ENCODE measurements at places on chromosomes 1 and 21.

GRCh38 chr1:21914450-21914849 lies 22.7 kb downstream of the HSPG2 start:
- no peak for DNase-seq

- DNase-seq: no peak
These were observed 209.4 kb downstream of the COL24A1 start for GRCh38 chr1:85947186-85947585.

GRCh38 chr1:27690183-27690582 lies 18.2 kb upstream of the IFI6 start:
- DNase-seq: no peak

GRCh38 chr1:1764876-1765470 lies 13.3 kb downstream of the NADK start:
- DNase-seq: no peak

DNA sequence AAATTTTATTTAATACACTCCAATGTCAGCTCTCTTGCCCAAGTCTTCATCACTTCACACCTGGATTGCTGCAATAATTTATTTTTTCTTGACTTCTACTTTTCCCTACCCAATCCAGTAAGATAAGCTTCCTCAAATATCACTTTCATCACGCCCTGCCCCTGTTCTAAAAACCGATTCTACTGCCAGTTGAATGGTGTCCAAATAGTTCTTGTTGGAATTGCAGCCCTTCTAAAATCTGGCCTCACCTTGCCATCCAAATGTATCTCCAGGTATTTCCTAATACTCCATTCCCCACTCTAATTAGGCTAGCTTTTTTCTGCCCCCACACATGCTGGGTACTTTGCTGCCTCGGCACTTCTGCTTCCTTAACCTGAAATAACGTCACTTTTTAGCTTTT lies 152.5 kb downstream of the HMCN1 start:
- DNase-seq: no peak

- DNase-seq: no peak
These were observed 283.6 kb upstream of the C1orf105 start for GRCh38 chr1:172136925-172137324.

GRCh38 chr1:184061396-184062003 lies 10.0 kb downstream of the TSEN15 start:
- no peak for DNase-seq

DNA sequence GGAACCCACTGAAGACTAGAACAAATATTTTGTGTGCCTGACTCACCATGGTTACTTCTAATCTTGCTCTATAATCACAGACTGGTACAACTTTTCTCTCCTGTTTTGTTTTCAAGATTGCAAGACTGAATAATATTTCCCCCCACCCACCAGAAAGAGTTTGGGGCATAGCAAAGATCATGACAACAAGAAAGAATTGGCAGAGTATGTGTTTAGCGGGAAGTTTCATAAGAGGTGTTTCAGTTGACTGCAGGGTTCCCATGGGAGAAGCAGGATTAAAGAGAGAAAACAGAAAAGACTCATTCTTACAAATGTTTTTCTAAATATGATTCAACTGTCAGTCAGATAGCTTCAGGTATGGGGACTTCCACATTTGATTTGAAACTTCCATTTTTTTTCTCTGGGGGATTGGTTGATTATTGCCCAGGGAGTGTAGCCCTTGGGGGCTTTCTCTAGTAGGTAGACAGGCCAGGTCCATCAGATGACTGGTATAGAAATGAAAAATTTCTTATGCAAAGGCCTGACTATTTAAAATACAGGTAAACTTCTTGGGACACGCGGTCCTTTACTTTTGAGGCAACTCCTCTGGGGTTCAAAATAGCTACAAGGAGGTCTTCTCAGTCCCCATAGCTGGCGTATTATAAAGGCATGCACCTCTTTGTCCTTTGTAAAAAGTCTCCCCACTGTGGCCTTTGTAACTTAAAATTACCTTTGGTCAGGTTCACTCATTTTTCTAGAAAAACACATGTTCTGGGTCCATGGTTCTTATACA lies 13.9 kb downstream of the OR14I1 start:
- DNase-seq: no peak

DNA sequence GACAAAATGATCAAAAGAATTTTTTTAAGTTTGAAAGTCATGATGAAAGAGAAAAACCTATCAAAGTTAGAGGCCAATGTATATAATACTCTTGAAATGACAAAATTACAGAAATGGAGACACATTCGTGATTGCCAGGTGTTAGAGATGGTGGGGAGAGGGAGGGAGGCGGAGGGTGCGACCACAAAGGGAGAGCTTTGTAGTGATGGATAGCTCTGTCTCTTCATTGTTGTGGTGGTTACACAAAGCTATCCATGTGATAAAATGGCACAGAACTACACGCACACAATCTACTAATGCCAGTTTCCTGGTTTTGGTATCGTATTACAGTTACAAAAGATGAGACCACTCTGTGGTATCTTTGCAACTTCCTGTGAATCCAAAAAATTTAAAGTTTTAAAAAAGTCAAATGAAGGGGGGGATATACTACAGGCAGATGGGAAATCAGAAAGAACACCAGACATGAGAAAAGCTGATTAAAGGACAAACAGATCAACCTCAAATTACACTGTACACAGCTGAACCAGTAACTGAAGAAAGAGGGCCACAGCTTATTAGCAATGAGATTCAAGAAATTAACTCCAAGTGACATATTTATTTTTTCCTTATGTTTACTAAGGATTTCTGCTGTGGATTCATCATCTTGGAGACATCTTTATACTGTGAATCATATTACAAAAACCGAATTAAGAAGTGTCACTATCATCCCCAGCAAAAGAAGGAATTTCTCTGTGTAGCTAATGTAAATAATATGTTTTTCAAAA lies 199.1 kb downstream of the SLC45A1 start:
- no peak for DNase-seq

GRCh38 chr1:218296162-218296561 lies 11.1 kb downstream of the RRP15 start:
- DNase-seq: no peak

DNA sequence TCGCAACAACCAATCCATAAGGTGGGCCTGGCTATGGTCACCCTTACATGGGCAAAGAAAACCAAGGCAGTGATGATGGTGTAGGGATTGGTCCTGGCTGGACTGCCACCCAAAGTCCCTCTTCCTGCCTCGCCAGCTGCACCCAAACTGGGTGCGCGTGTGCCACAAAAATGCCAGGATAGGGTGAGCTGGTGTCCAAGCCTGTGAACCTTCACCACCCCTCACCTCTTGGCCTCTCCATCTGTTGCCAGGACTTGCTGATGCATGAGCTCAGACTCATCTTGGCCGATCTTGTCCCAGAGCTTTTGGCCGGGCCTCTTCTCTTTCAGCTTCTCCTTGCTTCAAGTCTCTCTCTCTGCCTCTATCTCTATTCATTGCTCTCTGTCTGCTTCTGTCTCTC lies 41.8 kb downstream of the FOXD2 start:
- no peak for DNase-seq

DNA sequence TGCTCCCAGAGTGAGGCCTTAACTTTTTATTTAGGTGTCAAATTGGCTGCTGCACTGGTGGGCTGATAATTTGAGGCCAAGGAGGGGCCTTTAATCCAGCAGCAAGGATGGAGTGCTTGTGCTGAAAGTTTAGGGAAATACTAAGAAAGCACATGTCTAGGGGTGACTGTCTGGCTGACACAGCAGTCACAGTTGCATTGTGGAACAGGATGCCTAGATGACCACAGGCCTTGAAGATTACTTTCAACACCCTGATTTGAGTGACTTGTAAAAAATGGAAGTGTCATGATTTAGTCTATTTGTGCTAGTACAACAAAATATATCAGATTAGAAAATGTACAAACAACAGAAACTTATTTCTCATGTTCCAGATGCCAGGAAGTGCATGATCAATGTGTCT lies 57.7 kb downstream of the ZNF697 start:
- no peak for DNase-seq

DNA sequence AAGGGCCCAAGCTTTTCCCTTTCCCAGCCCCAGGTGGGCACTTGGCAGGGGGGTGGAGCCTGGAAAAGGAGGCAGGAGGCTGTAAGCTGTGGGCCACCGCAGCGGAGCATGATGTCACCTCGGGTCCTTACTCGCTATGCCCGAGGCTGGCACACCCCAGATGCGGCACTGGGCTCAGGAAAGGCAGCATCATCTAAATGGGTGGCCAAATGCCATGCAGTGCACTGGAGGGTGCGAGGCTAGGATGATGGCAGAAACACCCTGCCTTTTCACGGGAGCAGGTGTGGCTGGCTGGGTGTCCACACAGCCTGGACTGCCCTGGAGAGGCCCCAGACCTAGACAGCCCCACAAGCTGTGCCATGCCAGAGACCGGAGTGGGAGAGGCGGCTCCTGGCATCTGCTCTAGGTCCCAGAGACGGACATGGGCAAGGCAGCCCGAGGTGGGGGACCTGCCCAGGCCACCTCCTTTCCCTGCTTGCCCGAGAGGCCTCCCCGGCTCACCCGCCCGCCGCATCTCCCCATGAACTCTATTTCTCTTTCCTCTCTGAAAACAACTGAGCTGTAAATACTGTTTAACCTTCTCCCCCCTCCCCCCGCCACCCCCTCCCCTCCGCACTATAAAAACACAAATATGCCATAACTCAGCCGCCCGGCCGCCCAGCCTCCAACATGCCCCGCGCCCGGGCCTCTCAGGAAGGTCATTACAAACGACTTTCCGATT lies 124.7 kb downstream of the CASZ1 start:
- DNase-seq: no peak

DNA sequence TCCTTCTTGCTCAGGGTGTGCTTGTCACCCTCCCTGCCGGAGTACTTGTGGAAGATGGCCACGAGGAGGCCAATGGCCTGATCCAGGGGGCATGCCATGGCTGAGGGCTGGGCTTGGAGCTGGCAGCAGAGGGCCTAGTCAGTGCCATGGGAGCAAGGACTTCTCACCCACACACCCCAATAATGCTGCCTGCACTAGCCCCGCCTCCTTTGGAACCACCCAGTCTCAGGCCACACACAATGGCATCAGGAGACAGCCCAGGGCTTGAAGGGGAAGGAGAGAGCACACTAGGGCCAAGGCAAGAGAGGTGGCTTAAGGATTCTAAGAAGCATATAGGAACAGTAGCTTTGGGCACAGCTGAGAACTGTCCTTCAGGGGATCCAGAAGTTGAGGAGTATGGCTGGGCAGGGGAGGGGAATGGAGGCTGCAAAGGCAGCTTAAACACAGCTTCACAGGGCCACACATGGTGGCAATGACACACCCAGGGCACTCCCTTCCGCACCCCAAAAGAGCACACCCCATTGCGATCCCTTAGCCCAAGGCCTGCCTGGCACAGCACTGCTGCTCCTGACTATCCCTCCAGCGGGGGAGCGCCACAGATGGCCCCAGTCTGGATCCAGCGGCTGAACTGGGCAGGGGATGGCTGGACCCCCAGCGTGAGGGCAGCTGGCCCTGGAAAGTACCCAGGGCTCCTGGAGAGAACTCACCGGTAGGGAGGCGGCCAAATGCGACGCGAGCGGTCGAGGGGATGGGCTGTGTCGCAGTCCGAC lies at the start of gene S100A6:
S100A6 (minus strand) TSS at position 750 of the 770 bp plus-strand sequence; CDS start at position 98, 652 bp downstream.
- peak; percentile 53 for DNase-seq

- no peak for DNase-seq
These were observed 24.0 kb downstream of the COQ8A start for GRCh38 chr1:226964068-226964425.

DNA sequence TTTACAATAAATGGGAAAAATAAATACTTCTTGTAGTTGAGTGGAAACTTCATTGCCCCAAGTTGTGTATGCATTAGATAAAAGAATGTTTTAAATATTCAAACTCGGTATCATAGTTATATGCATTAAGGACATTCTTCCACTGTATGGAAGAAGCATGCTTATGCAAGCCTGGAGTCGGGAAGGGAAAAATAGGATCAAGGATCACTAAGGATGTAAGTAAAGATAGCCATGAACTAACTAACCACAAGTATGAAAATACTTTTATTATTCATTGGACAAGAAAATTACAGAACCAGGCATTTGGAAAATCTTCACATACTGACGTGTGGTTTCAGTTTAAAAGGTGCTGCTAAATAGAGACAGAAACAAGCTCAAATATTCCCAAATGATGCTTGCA lies 26.9 kb upstream of the DPYD start:
- DNase-seq: no peak

DNA sequence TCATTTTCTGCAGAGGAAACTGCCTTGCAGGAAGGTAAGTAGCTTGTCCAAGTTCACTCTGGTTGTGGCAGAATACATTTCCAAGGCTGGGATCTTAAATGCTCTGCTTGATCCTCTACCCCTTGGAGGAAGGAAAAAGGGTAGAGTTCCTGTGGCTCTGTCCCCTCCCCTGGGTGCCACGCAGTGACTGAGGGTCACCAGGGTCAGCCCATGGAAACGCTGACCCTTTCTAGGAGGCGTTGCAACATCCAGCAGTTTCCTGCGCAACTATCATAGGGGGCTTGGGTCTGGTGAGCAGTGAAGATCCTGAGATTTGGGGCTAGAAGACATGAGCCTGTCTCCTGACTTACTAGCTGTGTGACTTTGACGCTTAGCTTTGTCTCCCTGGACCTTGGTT lies 29.4 kb upstream of the EPS8L3 start:
- no peak for DNase-seq

- DNase-seq: no peak
These were observed 136.2 kb downstream of the ZC3H11B start for GRCh38 chr1:219476716-219477115.

DNA sequence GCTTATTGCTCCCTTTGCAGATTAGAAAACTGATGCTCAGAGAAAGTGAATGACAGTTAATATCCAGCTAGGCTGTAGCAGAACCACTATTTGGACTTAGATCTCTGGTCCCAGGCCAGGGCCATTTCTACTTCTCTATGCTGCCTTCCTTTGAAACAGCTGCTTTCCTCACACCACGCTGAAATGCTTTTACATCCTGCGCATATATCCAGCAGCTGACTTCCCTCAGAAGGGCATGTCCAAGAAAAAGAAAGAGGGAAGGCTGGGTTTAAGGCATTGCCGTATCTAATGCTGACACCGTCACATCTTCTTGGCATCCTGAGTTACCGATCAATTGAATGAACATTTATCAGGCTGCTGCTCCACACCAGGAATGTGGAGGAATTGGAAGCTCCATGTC lies 122.4 kb downstream of the UBE2U start:
- no peak for DNase-seq

DNA sequence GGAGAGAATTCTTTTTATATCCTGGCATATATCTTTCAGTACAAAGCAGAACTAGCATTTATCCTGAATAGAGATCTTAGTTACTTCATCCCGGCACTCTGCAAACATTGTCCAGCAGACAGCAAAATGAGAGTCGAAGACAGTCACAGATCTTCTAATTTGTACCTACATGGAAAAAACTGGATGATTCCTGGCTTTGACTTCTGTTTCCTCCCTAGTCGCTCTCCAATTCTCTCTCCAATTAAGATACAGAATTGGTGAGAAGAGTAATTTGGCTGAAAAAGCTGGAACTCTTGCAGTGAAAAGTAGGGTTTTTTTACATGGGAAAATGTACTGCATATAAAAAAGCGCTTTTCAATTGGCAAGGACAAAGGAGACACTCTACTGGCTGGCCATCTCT lies 151.1 kb upstream of the C8B start:
- no peak for DNase-seq

- DNase-seq: no peak
These were observed 79.6 kb upstream of the SLFNL1 start for GRCh38 chr1:41101076-41101475.

GRCh38 chr1:3115275-3116149 lies 46.5 kb downstream of the PRDM16 start:
- DNase-seq: no peak

- no peak for DNase-seq
These were observed 29.4 kb upstream of the SSX2IP start for GRCh38 chr1:84719543-84720217.

GRCh38 chr1:72567521-72567920 lies 285.2 kb upstream of the NEGR1 start:
- no peak for DNase-seq
